ENCODE measurements at places on chromosomes 7 and 10. TPM values are rescaled to one million over a fixed set of nuclear protein-coding genes. Genes with fewer than 3 reads are reported as not detected.

GRCh38 chr7:2566348-2566889 lies 7.6 kb downstream of the IQCE start:
- H3K4me3 ChIP-seq, result peak overlapping the region; percentile 29
- H3K27ac ChIP-seq, result peak overlapping the region; percentile 55
- no peaks in the 10 kb centered on the region for H3K36me3 ChIP-seq
- DNase-seq, result no peak

- no peaks in the 10 kb centered on the region for H3K36me3 ChIP-seq
- DNase-seq, result no peak
Measured at GRCh38 chr10:21529032-21529910, 3.8 kb upstream of the SKIDA1 start.

- H3K36me3 ChIP-seq, result no peaks in the 10 kb centered on the region
- H3K27me3 ChIP-seq, result no peaks in the 10 kb centered on the region
- H3K27ac ChIP-seq, result no peak overlapping the region
- DNase-seq, result no peak
Measured at GRCh38 chr10:5047912-5048628, 44.4 kb upstream of the AKR1C2 start.

DNA sequence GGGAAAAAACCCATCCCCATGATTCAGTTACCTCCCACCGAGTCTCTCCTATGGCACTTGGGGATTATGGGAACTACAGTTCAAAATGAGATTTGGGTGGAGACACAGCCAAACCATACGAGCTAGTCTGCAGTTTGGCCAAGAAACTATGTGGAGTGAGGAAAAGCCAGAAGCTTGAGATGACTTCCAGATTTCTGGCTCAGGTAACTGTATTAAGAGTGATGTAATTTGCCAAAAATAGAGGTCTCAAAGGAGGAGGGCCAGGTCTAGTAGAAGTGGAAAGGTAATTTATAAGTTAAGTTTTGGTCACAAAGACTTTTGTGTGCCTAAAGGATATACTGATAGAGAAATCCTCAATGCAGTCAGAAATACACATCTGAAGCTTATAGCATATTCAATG lies 279.7 kb upstream of the MGMT start:
- H3K27ac ChIP-seq, result no peak overlapping the region
- no peaks in the 10 kb centered on the region for H3K36me3 ChIP-seq
- DNase-seq, result no peak
- H3K27me3 ChIP-seq, result peaks cover 15% of the 10 kb centered on the region
- H3K4me1 ChIP-seq, result no peaks in the 10 kb centered on the region

GRCh38 chr7:2488272-2488645 lies 12.1 kb upstream of the GRIFIN start:
- H3K27ac ChIP-seq, result no peak overlapping the region
- peaks cover 4% of the 10 kb centered on the region for H3K27me3 ChIP-seq
- DNase-seq, result no peak

DNA sequence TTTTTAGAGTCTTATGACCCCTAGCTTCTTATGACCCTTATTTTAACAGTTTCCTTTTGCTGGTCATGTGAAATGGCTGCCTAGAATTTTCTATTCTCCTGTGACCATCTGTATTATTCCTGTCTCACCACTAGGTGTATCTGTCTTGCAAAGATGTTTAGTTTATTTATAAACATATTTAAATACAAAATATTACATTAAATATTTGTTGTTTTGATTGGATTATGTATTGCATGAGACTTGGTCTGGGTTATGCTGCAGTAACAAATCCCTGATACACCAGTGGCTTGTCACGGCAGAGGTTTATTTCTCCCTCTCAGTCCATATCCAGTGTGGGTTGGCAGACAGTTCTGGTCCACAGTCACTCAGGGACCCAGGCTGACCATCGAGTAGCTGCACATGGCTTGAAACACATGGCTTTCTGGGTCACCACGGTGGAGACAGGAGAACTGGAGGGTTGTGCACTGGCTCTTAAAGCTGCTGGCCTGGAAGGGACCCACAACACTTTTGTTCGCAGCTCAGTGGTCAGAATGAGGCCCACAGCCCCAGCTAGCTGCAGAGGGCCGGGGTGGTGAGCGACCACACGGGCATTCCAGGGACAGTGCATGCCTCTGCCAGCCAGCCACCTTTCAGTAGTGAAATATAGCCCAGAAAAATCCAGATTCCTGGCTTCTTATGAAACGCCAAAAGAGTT lies 7.4 kb downstream of the RASSF4 start:
- H3K27me3 ChIP-seq, result no peaks in the 10 kb centered on the region
- no peak overlapping the region for H3K27ac ChIP-seq
- H3K36me3 ChIP-seq, result peaks cover 2% of the 10 kb centered on the region
- H3K4me3 ChIP-seq, result no peak overlapping the region
- no peak for DNase-seq

DNA sequence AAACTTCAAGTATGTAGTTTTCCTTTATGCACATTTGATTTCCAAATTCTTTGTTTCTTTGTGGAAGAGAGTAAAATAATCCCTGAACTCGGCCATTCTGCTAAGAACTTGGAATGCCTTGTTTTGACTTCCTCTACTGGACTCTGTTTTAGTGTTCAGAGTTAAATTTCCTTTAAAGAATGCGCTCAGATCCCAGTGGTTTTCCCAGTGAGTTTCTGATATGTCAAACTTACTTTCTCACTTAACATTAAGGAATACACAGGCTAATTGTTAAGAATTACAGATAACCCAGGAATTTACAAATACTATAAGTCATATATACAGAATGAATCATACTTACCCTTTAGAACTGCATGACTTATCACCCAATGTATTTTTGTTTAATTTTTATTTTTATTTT lies 1067.6 kb upstream of the CELF2 start:
- H3K36me3 ChIP-seq, result no peaks in the 10 kb centered on the region
- no peaks in the 10 kb centered on the region for H3K4me1 ChIP-seq
- no peaks in the 10 kb centered on the region for H3K27me3 ChIP-seq
- no peak overlapping the region for H3K27ac ChIP-seq
- DNase-seq, result no peak

The GJD4 gene
- not detected for total RNA-seq

The UNCX gene
- not detected for total RNA-seq

The HOXA13 gene
- total RNA-seq, result not detected

The CCDC201 gene
- total RNA-seq, result not detected

The NODAL gene
- total RNA-seq, result not detected

The GCK gene
- total RNA-seq, result 0.23 TPM

The ELOVL3 gene
- total RNA-seq, result not detected

All from activated CD8-positive, alpha-beta memory T cell treated with anti-CD3 and anti-CD28 coated beads, Interleukin-2, amount 10 ng/mL, durations not matched to agents 7 days and 5 days (primary cell).